Hepatic stellate cell (primary cell): ENCODE measurements at places on chromosomes 4 and X.
A peak's percentile ranks its signal among the peaks of the same experiment; 100 is the strongest.

GRCh38 chrX:29024871-29025270, 437.6 kb downstream of the IL1RAPL1 start:
- DNase-seq = no peak

DNA sequence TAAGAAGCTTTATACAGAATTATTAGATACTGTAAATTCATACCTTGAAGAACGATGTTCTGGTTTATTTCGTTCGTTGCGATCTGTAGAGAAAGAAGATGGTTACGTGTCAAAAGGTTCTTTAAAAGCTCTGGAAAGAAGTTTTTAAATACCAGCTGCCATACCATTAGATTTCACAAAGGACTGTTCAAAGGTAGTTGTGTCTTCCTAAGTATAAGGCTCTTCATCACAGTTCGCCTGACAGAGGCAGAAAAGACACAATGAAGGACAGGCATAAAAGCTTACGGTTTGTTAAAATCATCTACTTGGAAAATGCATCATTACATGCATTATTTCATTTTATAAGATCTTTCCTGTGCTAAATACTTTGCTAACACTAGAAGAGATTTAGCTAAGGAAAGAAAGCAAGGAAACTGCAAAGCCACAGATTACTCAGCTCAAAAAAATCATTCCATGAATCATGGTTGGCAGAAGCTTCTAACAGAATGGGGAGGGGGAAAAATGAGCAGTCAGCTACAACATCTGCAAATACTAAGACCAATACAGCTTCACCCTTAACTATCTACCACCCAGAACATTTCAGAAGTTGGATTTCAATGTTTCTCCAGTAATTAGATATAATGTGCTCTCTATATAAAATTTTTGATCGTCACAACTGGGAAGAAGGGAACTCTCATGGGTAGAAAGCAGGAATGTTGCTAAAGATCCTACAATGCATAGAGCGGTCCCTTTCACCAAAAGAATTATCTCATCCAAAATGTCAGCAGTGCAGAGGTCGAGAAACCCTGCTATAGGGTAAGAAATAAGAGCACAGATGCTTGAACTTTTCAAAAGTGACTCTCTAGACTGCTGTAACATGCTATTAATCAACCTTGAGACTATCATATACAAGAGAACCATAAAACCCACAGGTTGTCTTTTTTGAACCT, 50.7 kb upstream of the PRSS48 start:
- DNase-seq = peak; percentile 66

DNA sequence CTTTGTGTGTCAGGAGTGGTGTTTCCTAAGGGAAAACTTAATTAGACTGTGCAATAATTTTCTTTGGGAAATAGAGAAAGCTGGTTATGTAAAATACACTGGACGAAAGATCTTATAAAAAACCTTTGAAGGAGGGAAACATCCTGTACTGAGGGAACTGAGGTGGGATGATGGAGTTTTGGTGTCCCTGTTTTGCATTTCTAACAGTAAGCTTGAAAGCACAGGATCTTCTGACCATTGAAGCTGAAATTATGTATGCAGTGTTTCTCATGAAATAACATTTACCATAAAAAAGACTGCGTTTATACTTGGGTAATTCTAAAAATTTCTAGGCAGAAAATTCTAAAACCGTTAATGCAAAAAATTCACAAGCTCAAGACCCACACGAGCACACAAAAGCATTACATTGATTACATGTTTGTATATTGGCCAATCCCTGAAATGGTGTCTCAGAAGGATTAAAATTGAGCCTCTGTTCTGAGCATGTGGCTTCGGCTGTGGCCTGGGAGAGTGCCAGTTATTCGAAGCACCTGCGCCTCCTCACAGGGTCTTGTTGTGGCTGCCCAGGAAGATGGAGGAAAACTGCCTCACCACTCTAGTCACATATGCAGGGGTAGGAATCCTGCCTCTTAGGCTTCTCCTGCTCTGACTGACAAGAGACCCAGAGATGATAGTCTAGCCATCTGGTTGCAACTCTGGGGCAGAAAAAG, 49.5 kb downstream of the JADE3 start:
- DNase-seq = no peak

- DNase-seq = no peak
Measured at GRCh38 chrX:118156254-118156952, 39.8 kb upstream of the KLHL13 start.

GRCh38 chrX:110536816-110537215, 178.2 kb downstream of the RTL9 start:
- no peak for DNase-seq

GRCh38 chr4:100117750-100118149, 72.5 kb downstream of the DDIT4L start:
- DNase-seq = no peak

DNA sequence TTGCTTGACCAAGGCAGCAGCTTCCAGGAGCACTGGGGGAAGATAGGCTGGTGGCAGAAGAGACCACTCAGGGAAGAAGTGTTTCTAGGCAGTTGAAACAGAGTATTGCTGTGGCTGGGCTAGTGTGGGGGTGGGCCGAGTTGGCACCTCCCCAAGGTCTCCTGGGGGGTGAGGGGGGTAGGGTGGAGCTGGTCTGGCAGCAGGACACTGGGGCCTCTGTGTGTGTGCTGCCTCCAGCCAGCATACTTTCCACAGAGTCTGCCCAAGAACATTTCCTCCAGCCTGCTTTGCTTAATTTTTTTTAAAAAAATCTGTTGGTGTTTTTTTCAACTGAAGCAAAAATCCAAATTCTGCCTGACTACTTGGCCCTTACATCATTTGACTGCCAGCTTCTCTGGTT, 4.0 kb downstream of the ITIH6 start:
- no peak for DNase-seq

DNA sequence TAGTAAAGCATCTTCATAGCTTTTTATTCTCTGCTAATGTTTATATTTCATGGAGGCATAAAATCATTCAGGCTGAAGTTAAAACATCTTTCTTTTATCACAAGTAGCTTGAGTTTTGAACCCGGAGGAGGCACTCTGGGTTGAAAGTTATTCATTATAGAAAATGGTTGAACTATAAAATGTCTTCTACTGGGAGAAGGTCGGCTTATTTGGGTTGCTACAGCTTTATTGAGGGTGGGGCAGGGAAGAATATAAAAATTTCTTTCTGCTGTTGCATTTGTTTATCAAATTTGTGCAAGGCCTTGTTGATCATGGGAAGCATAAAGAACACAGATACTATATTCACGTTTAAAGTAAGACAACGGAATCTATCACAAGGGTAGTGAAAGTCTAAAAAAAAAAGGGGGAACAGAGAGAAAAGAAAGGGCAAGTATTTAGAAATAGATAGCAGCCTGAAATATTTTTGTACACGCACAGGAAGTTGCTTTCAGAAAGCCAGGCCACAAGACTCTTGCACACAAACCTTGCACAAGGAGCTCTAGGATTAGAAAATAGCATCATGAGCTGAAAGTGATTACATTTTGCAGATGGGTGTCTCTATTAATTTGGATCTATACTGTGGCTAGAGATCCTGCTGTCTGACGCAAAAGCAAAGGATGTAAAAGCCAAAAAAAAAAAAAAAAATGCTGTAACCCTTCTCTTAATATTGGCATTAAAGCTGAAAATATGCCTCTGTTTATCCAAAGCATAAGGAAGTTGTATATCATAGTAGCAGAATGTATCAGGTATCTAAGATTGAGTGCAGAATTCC, 37.2 kb upstream of the FAM9C start:
- no peak for DNase-seq

GRCh38 chr4:60088807-60089486, 1111.2 kb upstream of the ADGRL3 start:
- DNase-seq = no peak

DNA sequence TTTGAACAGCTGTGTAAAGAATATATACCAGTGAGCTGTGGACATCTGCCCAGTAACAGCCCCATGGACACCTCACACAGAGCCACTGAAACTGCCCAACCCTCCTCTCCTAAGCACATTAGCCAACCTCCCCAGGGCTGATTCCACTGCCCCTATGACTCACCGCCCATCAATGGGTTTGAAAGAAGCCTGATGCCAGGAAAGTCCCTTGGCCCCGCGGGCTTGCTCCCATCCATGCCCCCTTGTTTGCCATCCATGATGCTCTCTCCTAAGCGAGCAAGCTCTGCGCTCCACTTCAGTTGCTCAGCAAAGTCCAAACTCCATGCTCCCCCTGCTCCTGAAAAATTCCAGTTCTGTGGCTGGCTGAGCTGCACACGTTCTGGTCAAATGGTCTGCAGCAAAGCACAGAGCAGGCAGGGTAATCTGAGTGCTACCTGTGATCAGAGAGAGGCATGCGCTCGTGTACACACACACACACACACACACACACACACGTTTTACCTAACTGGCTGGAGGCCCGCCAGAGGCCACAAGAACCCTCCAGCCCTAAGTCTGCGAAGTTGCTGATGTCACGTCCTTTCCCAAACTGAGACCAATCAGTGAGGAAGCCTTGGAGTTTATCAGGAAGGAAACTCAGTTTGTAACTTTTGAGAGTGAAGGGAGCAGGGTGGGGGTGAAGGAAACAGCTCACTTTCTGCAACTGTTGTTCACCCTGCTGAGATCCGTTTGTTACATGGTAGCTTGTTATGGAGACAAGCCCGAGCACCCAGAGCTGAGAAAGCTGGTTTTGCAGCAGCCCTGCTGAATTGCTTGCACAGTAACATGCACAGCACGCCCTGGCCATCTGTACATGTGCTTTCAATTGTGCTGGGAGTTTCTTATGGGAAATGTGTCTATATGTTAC, at the start of gene ASB9:
Gene ASB9, minus strand, starts transcription at position 466 of the 904 bp plus-strand sequence. Its CDS starts 209 bp downstream, at position 257.
- no peak for DNase-seq

- DNase-seq = no peak
Measured at GRCh38 chrX:35787867-35788266, 10.3 kb upstream of the MAGEB16 start.

DNA sequence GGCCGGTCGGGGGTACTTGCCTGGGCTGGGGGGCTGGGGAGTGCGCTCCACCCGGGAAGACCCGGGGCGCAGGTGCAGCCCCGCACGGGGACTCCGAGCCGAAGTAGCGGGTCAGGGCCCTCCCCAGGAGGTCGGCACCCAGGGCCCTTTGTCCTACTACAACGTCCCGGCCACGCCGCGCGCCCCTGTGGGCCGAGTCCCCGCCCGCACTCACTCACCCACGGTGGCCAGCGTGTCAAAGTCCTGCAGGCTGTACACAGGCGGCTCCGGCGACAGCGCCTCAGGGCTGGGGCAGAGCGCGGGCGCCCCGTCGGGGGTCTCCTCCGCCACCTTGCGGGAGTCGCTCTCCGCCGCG, 602 bp downstream of the PRKX start:
- no peak for DNase-seq

GRCh38 chr4:24876431-24876830, 36.4 kb downstream of the CCDC149 start:
- DNase-seq = no peak

GRCh38 chrX:112270991-112271390, 188.4 kb upstream of the TRPC5 start:
- DNase-seq = no peak

GRCh38 chr4:71958978-71959377, 72.8 kb upstream of the NPFFR2 start:
- no peak for DNase-seq

GRCh38 chr4:1547856-1548826, 136.0 kb downstream of the FAM53A start:
- DNase-seq = no peak

- no peak for DNase-seq
Measured at GRCh38 chr4:147401221-147401620, 79.7 kb upstream of the EDNRA start.

- no peak for DNase-seq
Measured at GRCh38 chr4:83852085-83852451, 316.2 kb downstream of the GPAT3 start.
